Fibroblast of skin of back (primary cell): ENCODE measurements at places on chromosomes 6 and 20.
A peak's percentile ranks its signal among the peaks of the same experiment; 100 is the strongest.

DNA sequence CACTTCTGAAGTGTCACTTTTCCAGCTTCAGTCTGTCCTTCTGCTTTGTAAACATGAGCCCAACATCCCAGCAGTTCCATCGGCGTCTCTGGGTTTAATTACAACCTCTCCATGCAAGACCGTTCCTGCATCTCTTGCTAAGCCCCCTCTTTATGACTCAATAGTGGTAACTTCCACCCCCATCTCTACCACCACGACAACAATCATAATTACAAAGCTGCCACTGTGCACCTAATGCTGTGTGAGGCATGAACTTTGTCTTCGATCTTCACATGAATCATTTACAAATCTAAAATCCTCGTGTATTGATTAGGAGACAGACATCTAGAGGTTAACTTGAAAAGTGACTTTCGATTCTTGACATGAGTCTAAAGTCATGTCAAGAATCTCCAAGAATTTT lies 4.9 kb upstream of the CCR6 start:
- DNase-seq: no peak

- DNase-seq: no peak
Measured at GRCh38 chr6:1988843-1989242, 256.6 kb downstream of the GMDS start.

GRCh38 chr6:72579865-72580264 lies 42.0 kb upstream of the KCNQ5 start:
- no peak for DNase-seq

- DNase-seq: no peak
Measured at GRCh38 chr20:23255106-23255505, 95.5 kb upstream of the NXT1 start.

DNA sequence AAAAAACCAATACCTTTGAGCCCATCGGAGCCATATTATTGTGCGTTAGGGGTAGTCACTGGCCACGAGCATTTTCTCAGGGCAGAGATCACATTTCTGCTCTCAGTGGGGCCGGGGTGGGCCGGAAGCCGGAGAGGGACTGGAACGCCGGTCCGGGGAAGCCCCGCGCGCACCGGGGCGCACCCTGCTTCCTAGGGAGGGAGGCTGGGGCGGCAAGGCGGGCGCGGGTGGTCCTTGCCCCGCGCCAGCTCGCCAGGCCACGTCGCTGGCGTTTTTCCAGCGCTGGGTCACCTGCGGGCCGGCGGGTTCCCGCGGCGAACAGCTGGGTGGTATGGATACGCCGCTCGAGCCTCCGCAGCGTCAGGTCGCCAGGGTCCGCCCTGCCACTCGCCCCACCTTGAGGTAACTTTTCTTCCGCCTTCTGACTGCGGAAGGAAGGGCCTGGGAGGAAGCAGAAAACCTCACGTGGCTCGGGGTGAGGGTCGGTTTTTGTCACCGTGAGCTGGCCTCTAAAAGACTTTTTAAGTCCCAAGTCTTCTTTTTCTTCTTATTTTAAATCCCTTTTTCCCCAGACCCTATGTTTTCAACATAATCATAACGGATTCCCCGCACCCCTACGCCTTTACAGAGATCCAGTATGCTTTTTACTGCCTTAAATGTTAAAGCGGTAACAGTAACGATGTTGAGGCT lies 2.7 kb upstream of the EEF1A1 start:
- peak; percentile 29 for DNase-seq

DNA sequence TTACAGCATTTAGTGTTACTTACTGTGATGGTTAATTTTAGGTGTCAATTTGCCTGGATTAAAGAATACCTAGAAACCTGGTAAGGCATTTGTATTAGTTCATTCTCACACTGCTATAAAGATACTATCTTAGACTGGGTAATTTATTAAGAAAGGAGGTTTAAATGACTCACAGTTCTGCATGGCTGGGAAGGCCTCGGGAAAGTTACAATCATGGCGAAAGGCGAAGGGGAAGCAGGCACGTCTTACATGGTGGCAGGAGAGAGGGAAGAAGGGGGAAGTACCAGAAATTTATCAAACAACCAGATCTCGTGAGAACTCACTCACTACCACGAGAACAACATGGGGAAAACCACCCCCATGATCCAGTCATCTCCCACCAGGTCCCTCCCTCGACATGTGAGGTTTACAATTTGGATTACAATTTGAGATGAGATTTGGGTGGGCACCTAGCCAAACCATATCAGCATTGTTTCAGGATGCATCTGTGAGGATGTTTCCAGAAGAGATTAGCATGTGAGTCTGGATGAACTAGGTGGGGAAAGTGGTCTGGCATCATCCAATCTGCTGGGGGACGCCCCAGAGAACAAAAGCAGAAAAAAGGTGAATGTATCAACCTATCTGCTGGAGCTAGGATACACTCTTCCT lies 76.8 kb downstream of the MKKS start:
- DNase-seq: no peak

GRCh38 chr6:75633045-75633444 lies 31.4 kb downstream of the SENP6 start:
- no peak for DNase-seq

GRCh38 chr20:33419140-33419974 lies 18.0 kb upstream of the CDK5RAP1 start:
- DNase-seq: no peak

DNA sequence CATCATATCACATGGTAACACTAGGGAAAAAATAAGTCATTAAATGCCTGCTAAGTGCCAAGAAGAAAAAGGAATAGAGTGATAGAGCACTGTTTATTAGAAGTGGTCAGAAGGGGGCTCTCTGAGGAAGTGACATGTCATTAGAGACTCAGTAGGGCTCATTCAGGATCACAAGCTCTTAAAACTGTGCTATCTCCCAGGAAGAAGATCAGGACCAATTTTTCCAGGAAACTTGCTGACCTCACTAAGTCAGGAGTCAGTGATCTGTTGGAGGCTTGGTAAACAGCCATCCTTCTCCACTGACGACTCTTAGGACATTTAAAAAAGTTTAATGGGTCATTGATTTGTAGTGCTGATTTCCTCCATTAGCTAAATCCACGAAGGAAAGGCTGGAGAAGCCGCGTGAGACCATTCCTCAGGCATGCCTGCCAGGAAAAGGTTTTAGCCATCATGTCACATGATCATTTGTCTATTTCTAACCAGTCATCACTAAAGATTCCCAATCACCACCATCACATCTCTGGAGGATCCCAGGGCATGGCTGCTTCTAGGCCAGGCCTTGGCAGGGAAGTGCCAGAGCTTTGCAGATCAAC lies 5.9 kb upstream of the PTPN1 start:
- DNase-seq: no peak

GRCh38 chr6:138493413-138493812 lies 5.9 kb downstream of the NHSL1 start:
- DNase-seq: peak; percentile 42

GRCh38 chr20:8389381-8390036 lies 257.4 kb downstream of the PLCB1 start:
- DNase-seq: peak; percentile 65

DNA sequence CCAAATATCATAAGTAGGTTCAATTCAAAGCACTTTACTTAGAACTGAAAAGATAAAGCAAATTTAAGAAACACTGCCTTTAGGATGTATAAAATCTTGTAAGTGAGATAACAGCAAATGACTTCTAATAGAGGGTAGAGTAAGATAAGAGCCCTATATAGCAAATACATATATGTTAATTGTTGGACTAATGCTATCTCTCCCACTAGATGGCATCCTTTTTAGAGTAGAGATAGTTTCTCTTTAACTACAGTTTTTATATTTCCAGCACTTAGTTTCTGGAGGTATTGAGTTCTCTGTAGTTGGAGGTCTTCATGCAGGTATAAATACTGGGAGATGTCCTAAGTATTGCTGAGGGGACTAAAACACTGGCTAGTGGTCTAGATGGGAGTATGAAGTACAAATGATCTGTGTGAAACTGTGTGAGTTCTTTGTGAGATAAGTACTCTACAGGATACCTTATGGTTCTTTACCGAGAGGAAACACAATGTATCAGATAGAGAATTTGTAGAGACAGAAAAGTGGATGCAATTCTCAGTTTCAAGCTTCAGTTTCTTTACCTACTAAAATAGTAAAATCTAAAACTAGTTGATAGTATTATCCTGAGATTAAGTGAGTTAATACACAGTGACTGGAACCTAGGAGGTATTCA lies 399.3 kb downstream of the KHDRBS2 start:
- no peak for DNase-seq

GRCh38 chr6:125944896-125945295 lies 11.7 kb upstream of the HINT3 start:
- no peak for DNase-seq

DNA sequence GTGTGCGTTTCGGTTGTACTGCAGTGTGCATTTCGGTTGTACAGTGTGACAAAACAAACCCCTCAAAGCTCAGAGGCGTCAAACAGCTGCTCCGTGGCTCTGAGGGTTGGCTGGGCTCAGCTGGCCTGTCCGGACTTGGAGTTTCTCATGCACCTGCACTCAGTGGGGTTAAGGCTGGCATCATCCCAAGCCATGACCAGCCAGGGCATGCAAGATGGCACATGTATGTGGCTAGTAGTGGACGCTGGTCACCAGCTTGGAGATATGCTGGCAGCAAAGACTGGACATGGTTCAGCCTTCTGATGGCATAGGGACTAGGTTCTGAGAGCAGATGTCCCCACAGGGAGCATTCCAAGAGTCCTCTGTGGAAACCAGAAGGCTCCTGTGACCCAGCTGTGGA lies 187.2 kb downstream of the CDH4 start:
- peak; percentile 12 for DNase-seq

DNA sequence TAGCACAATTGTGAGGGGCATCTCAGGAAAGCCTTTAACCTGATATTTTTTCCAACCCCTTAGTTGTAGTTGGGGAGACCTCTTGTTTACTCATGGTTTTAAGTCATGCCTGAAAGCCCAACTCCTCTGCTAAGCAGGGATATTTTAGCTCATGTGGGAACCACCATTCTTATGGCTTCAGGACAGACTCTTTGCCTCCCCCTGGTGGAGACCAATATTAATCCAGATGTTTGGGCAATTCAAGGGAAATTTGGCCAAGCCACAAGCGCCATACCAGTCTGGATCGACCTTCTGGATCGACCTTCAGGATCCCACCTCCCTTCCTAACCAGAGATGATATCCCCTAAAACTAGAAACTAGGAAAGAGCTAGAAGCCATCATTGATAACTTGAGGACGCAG lies 211.2 kb downstream of the C6orf118 start:
- no peak for DNase-seq

DNA sequence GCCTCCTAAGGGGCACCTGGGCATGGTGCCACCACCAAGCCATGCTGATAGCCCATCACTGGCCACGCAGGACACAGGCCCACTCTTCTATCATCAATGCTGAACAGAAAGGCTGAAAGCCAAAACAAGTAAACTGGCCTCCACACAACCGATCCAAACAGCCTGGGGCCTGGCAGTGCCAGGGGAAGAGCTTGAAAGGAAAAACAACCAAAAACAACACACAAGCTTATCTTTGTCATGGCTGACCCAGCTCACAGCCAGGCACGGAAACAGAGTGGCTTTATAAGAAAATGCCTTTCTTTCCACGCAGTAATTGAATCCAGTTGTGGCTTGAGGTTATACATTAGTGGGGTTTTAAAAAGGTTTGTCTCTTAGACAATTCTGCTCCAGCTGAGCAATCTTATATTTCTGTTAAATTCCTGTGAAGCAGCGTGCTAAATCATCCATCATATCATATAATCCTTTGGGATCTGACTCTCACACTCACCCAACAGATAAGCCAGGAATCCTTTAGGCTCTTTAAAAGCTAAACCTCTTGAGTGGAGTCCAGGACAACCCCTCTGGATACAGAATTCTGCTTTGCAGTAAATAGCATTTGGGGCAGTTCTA lies 65.4 kb upstream of the SLC22A16 start:
- DNase-seq: peak; percentile 55

DNA sequence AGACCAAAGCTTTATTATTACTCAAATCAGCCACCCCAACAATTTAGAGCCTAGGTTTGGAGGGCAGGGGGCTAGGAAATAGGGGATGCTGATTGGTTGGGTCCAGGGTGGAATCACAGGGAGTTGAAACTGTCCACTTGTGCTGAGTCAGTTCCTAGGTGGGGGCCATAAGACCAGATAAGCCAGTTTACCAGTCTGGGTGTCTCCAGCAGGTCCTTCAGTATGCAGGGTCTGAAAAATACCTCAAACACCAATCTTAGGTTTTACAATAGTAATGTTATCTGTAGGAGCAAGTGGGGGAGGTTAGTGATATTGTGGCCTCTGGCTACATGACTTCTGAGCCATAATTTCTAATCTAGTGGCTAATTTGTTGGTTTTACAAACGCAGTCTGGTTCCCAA lies 63.2 kb downstream of the UBR2 start:
- DNase-seq: no peak

- DNase-seq: peak; percentile 16
Measured at GRCh38 chr6:148793721-148794120, 46.9 kb downstream of the UST start.

GRCh38 chr6:14128012-14128411 lies 10.4 kb downstream of the CD83 start:
- no peak for DNase-seq

DNA sequence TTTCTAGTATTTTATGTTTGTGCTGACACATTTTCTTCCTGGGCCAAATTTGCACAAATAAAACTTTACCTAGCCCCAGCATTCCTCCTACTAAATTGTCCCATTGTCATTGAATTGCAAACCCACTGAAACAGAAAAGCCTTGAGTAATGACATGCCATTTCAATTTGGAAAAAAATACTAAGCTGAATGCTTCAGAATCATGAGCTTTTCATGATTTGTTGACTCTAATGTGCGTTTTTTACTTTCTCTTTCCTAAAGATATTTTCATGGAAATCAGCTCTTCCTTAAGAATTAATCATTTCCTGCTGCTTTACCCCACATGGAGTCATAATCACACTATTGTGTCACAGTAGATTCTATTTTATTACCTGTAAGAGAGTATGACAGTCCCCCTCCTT lies 47.4 kb downstream of the TRDN start:
- DNase-seq: no peak

DNA sequence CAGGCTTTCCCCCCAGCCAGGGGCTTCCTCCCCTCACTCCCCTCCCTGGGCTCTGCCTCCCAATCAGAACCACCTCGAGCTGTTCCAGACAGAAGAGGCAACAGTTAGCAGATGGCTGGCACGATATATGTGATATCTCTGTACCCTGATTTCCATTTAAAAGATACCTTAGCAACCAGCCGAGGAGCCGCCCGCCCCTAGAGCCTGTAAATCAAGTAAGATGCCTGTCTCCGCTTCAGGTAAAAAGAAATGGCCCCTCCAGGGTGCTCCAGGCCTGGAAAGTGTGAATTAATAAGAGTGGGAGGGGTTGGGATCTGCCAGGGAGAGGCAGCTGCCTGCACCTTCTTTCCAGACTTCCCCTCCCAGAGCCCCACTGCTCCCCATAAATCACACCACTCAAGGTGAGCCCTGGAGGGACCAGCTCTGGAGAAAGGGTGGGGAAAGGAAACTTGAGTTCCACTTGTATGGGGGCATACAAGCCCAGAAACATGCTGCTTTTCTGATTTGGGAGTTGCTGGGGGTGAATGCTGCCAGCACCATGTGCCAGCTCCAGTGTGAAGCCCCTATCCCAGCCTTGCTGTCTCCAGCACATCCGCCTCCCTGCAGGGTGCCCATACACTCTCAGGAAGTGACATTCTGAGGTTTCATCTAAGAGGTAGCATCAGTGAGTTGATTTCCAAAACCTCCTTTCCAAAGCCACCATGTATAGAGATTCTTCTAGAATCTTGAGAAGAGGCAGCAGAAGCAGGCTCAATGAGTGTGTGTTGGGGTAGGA lies 148.0 kb downstream of the LRFN2 start:
- no peak for DNase-seq

- DNase-seq: peak; percentile 10
Measured at GRCh38 chr20:38395165-38395564, 40.0 kb downstream of the SNHG17 start.

GRCh38 chr20:36246401-36246800 lies 10.1 kb downstream of the AAR2 start:
- no peak for DNase-seq
